Fibroblast of skin of abdomen (primary cell): ENCODE measurements at places on chromosomes 2 and 18.

GRCh38 chr2:240983996-240984498 is 14.4 kb upstream of the SNED1 start:
- no peak for DNase-seq

DNA sequence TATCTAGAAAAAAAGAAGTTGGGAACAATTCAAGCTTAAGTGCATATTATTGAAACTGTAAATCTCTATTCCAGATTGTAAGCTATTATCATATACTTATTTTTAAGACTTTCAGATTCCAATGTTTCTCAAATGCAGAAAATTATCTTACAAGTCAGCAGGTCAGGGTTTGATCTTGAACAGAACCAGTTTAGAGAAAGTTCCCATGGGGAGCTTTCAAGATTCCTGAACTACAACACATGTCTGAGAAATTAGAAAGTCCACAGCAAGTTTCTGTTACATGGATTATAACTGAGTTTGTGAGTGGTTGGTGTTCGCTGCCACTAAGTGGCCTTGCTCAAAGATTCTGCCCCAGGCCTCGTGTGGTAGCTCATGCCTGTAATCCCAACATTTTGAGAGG is 31.6 kb upstream of the SP3 start:
- DNase-seq = no peak

DNA sequence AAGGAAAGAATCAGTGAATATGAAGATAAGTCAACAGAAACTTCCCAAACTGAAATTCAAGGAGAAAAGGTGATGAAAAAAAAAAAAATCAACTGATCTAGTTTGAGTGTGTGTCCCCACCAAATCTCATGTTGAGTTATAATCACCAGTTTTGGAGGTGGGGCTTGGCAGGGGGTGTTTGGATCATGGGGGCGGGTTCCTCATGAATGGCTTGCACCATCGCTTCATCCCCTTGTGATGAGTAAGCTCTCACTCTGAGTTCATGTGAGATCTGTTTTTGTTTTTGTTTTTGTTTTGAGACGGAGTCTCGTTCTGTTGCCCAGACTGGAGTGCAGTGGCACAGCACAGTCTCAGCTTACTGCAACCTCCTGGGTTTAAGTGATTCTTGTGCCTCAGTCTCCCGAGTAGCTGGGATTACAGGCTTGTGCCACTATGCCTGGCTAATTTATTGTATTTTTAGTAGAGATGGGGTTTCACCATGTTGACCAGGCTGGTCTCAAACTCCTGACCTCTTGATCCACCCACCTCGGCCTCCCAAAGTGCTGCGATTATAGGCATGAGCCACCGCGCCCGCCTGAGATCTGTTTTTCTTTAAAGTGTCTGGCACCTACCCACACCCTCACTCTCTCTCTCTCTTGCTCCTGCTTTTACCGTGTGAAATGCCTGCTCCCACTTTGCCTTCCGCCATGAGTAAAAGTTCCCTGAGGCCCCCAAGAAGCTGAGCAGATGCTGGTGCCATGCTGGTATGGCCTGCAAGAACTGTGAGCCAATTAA is 4.0 kb upstream of the SLC66A2 start:
- DNase-seq = no peak

- DNase-seq = peak; percentile 85
Measured at GRCh38 chr2:217316743-217317142, 456.9 kb upstream of the TNP1 start.

GRCh38 chr2:86621280-86621943 is 2.3 kb downstream of the RNF103 start:
- DNase-seq = peak; percentile 2

GRCh38 chr2:201432038-201432620 is 19.1 kb downstream of the TRAK2 start:
- DNase-seq = peak; percentile 74

GRCh38 chr2:144432921-144433320 is 87.0 kb downstream of the ZEB2 start:
- no peak for DNase-seq

GRCh38 chr2:145751629-145752028 is 1231.7 kb upstream of the ZEB2 start:
- DNase-seq = peak; percentile 62

GRCh38 chr2:121144111-121144510 is 140.9 kb downstream of the TFCP2L1 start:
- DNase-seq = no peak

DNA sequence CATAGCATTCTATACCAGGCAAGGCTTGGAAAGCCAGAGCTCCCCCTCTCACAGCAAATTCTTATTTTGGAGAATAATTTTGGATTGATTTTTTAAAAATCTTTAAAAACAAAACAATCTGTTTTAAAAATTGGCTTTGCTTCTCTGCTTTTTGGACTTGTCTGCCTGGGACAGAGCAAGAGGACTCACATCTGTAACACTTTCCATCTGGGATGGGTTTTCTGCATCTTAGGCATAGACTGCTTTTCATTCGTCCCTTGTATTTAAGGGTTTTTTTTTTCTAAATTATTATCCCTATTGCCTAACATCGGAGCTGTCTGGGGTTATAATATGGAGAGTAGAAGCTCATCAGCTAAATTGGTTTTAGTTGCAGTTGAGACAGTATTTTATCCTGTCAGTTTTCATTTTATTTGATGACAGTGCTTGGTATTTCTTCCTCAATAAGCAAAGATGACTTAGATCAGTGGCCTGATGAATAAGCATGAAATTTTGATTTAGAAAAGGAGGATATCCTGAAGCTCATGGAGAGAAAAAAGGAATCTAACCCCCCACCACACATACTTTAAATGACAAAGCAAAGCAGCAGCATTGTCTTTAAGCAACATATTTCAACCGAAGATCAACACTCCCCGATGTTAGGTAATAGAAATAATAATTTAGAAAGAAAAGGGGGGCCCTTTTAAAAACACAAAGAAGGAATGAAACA is 2.3 kb upstream of the FZD7 start:
- DNase-seq = peak; percentile 69

- DNase-seq = peak; percentile 65
Measured at GRCh38 chr2:38592951-38593350, 9.8 kb downstream of the HNRNPLL start.

- no peak for DNase-seq
Measured at GRCh38 chr2:1633092-1633671, 111.1 kb downstream of the PXDN start.

- DNase-seq = peak; percentile 28
Measured at GRCh38 chr18:11121443-11121849, 27.9 kb downstream of the PIEZO2 start.

DNA sequence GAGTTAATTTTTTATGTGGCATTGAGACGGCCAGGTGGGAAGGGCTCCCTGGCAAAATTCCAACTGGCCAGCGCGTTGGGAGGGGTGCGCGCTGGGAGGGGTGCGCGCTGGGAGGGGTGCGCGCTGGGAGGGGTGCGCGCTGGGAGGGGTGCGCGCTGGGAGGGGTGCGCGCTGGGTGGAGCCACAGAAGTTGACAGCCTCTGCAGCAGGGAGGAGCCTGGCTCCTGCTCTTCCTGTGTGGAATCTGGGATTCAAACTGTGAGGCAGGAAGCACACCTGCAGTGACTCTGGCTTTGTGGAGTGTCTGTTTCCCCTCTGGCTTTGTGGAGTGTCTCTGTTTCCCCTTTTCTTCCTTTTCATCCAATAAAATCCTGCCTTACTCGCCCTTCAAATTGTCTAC is 147.9 kb upstream of the CBLN2 start:
- DNase-seq = no peak

DNA sequence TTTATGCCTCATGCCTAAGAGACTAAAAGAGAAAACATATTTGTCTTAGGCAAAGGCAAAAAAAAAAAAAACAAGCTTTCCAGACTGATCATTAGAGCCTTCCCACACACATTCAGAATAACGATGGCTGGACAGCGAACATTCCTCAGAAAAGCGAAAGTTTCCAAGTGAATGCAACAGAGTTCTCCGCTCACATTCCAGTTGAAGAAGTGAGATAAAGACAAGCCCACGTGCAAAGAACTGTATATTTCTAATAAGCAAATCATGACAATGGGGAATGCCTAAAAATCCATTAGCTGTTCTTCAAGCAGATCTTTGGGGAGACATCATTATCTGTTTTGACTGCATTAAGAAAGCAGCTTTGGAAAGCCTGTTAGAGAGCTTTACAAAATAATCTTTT is 347.9 kb downstream of the METTL4 start:
- peak; percentile 19 for DNase-seq

DNA sequence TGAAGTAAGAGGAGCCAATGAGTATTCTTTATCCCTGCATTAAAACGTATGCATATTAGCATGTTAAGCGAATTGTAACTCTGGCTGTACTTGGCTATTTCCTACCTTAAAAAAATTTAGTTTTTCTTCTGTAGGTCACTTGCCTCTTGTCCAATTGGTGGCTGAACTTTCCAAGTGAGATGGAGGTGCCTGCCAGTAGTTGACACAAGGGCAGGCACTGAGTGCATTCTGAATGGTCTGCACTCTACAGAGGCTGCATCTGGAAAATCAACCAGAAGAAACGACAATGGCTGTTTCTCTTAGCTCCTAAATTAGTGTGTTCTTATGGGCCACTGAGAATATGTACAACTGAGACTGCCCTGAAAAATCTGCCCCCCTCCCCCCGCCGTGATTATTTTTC is 160.8 kb downstream of the PRPF40A start:
- no peak for DNase-seq

DNA sequence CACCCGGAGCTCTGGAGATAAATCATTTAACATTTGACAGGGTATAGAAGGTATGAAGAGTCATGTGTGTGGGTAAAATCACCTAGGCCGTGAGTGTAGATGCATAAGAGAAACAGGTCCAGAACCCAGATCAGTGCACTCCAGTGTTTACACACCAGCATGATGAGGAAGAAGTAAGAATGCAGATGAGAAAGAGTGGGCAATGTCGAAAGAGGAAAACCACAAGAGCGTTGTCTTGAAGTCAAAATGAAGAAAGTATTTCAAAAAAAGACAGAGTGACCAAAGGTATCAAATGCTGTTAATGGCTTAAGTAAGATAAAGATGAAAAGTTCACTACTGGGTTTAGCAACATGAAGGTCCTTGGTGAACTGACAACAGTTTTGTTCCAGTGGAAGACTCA is 32.0 kb upstream of the PLB1 start:
- DNase-seq = no peak

- DNase-seq = no peak
Measured at GRCh38 chr2:239669181-239669898, 268.5 kb upstream of the HDAC4 start.

DNA sequence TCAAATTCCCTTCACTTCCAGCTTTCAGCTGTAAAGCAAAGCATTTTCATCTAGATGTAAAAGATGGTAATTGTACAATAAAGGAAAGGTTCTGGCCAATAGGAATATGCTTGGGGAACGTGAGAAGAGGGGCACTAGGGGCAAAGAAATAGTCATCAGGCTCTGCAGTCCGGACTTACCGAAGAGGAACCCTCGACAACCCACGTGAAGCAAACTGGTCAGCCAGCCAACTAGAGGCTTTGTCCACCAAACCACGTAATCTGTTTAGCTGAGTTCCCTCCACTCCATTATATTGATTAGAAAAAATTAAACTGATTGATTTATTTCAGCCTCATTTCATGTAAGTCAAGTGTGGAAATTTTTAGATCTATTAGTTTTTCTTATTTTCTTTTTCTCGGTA is 300.4 kb upstream of the FANCL start:
- DNase-seq = no peak

DNA sequence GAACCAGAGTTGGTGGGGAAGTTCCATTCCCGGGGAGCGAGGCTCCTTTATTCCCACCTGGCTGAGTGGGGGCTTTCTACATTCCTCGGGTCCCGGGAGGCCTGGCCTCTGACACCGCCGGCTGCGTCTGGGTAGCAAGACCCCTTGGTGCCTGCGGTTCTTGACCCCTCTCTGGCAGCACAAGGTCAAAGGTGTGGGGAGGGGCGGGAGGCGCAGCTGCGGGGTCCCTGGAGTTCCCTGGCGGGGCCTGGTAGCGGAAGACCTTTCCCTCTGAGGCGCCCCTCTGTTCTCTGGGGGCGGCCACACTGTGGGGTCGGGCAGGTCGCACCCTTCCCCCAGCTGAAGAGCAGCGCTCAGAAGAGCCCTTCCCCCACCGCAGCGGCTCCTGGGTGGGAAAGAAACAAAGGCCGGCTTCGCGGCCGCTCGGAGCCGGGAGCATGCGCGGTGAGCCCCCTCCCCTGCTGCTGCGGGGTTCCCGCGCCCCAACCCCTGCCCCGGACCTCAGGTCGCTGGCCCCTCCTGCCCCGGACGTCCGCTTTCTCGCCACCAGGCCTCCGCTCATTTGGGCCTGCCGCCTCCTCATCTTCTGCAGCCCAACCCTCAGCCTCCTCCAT is 146.3 kb downstream of the ANKRD44 start:
- DNase-seq = no peak

GRCh38 chr2:12089001-12089400 is 342.6 kb downstream of the LPIN1 start:
- no peak for DNase-seq

DNA sequence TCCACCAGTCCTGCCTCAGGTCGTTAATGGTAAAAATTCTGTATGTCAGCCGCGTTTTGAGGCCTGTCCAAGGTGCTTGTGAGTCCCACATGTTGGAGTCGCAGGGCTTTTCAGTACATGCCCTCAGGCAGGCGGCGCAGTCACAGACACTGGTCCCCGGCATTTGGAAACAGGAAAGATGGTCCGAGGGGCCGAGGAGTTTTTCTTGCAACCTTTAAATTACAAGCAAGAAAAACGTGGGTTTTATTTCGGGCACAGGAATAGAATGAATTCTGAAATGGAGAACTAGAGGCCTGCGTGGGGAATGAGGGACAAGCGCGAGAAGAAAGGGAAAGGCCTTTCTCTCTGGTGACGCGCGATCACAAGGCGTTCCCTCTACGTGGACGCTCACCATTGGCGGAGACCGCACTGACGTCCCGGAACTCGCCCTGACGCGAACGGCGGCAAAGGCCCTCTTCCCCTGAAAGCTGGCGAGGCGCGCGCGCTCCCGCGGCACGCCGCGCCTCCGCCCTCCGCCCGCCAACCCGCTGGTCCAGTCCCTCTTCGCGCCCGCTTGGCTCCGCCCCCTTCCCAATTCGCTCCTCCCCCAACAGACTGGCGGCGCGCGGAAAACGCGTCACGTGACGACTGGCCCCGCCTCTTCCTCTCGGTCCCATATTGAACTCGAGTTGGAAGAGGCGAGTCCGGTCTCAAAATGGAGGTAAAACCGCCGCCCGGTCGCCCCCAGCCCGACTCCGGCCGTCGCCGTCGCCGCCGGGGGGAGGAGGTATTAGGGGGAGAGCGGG is at the start of gene HNRNPA3:
Gene HNRNPA3 (plus strand): TSS at position 689 of the 785 bp plus-strand sequence. CDS start 6 bp downstream, at position 695.
- DNase-seq = peak; percentile 99

- no peak for DNase-seq
Measured at GRCh38 chr18:54210463-54210862, 14.0 kb downstream of the MBD2 start.

DNA sequence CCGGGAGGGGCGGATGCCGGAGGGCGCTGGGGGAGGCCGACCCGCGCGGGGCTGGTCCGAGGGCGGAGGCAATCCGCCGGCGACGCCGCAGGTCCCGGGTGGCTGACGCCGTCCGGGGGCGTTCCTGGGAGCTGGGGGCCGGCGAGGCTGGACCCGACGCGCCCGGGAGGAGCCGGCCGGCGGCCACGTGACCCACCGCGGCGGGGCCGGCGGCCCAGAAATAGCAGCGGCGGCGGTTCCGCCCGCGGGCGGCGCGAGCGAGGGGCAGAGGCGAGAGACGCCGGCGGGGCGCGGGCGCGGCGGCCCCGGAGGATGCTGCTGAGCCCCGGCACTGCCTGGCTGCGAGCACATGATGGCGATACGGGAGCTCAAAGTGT is at the start of gene RAB31:
Gene RAB31 (plus strand): TSS at position 245 of the 377 bp plus-strand sequence. CDS start 105 bp downstream, at position 350.
- peak; percentile 85 for DNase-seq

GRCh38 chr2:120110507-120110906 is 97.6 kb downstream of the EPB41L5 start:
- no peak for DNase-seq

GRCh38 chr2:112776113-112776512 is 8.2 kb downstream of the IL1A start:
- peak; percentile 7 for DNase-seq

GRCh38 chr2:85355521-85355920 is 952 bp downstream of the ELMOD3 start:
- peak; percentile 6 for DNase-seq
